ENCODE measurements at places on chromosomes 4 and X. TPM values are rescaled to one million over a fixed set of nuclear protein-coding genes. Genes with fewer than 3 reads are reported as not detected.

The HSFX3 gene
- total RNA-seq = not detected

The GPR101 gene
- not detected for total RNA-seq

The SAGE1 gene
- not detected for total RNA-seq

The SLC6A8 gene
- total RNA-seq = 44.8 TPM

The ALAS2 gene
- not detected for total RNA-seq

The TRIML2 gene
- not detected for total RNA-seq

The PDLIM3 gene
- total RNA-seq = 4.3 TPM

The POU3F4 gene
- total RNA-seq = not detected

The PARM1 gene
- total RNA-seq = 0.21 TPM

The LINC00632 gene
- total RNA-seq = under 0.01 TPM

The VCX3B gene
- not detected for total RNA-seq

The PF4V1 gene
- total RNA-seq = not detected

The TEX13B gene
- total RNA-seq = not detected

The MTMR8 gene
- 0.21 TPM for total RNA-seq

The SLC9B1 gene
- not detected for total RNA-seq

The ZFYVE28 gene
- 1.9 TPM for total RNA-seq

The ENOPH1 gene
- total RNA-seq = 87.7 TPM

The SMAD1 gene
- 11.5 TPM for total RNA-seq

The FAM184B gene
- not detected for total RNA-seq

The CLCN4 gene
- total RNA-seq = 2.4 TPM

The FAM241A gene
- 1.9 TPM for total RNA-seq
